Muscle of leg (tissue), 16 donors: ENCODE measurements at places on chromosomes 4 and X.

- DNase-seq, result no peak
Observed at GRCh38 chr4:120299631-120300030, 233.0 kb upstream of the MAD2L1 start.

GRCh38 chrX:69232945-69233344 is 67.7 kb upstream of the PJA1 start:
- no peak for DNase-seq

DNA sequence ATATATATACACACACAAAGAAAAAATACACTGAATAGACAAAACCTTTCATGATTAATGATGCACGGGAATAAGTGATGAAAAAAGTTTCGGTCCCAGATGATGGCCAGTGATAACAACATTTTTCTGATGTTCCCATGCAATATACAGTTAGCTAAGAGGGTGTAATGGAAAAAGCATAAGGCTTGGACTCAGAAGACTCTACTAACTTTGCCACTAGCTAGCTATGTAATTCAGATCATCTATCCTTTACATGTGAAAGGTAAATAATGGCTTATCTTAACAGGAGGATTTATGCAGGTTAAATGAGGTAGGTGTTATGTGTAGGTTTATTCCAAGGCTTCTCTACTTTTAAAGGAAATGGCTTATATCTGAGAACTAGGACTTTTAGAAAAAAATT is 4.3 kb downstream of the RPS3A start:
- DNase-seq, result no peak

DNA sequence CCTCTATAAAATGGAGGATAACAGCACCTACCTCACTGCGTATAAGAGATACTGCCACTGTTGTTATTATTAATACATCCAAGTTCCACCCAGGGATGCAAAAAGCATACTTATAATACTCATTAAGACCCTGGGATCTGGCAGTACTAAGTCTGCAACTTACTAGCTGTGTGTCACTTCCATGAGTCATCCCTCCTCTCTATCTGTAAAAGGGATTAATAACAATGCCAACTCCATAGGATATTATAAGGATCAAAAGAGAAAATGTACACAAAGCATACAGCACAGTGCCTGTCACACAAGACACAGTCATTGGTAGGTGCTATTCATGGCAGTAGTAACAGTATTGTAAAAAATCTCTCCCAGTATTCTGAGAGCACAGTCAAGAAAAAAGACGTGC is 216.7 kb downstream of the HS6ST2 start:
- no peak for DNase-seq

DNA sequence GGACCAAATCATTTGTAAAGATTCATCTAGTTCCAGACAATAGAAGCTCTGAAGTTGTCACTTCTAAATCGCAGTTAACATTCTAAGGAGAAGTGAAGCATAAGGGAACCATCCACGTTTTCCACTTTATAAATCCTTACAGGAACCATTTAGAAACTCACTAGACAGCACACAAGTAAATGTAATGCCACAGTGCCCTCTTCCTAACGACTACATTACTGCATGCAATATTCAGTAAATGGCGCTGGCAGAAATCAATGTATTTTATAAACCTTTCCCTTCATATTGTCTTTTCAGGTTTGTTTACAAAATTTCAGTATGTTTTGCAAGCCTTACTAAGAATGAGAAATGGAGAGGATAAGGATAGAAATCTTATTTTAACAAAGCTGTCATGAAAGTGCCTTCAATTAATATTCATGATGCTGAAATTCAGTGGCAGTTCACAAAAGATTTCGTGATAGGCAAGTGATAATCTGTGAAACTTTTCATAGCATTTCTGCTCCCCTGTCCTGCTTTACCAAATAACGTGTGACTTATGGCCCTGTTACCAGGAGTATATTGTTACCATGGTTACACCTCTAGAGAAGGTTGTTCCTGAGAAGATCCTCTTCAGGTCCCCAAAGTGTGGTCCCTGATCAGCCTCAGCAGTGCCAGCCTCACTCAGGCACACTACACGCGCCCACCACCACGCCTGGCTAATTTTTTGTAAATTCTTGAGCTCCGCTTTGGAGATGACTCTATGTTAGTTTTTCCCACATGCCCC is 54.2 kb downstream of the TMA16 start:
- peak; percentile 61 for DNase-seq

DNA sequence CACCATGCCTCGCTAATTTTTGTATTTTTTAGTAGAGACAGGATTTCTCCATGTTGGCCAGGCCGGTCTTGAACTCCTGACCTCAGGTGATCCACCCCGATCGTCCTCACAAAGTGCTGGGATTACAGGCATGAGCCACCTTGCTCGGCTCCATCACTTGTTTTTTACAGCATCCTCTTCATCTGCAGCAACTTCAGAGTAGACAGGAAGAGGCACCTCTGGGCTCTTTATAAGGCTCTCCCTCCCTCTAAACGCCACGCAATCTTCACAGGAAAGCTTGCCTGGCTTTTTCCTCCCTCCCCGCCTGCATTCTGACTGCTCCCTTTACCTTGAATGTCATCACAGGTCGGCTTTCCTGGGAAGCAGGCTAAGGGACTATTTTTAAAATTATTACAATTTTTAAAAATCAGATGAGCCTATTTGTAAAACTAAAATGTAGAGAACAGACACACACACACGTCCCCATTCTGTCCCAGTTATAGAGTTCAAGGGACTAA is 111.5 kb upstream of the LDB2 start:
- no peak for DNase-seq

DNA sequence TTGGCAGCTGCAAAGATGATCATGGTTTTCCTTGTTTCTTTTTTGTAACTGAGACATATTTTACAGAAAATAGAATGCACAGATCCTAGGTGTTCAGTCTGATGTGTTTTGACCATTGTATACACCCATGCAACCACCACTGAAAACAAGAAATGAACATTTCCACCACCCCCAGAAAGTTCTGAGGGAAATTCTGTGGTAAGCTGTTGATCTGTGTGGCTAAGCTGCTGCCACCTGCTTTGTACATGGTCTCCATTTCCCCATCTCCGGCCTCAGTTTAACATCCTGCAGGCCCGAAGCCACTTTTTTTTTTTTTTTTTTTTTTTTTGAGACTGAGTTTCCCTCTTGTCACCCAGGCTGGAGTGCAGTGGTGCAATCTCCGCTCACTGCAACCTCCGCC is 65.3 kb downstream of the NYX start:
- no peak for DNase-seq

GRCh38 chrX:65821721-65822496 is 154.5 kb downstream of the MSN start:
- peak; percentile 4 for DNase-seq

GRCh38 chr4:99860521-99860920 is 33.7 kb downstream of the LAMTOR3 start:
- no peak for DNase-seq

DNA sequence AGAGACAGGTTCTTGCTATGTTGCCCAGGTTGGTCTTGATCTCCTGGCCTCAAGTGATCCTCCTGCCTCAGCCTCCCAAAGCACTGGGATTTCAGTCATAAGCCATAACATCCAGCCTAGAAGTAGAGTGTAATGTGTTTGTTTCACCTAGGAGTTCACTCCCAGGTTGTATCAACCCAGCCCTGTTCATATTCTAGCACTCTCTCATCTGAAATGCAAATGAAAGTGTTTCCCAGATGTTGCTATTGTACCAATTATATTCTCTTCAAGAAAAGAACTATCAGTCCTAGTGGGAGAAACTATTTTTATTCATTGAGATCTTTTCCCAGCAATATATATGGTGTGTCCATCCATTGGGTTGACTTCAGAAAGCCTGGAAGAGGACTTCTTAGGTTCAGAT is 72.6 kb downstream of the USP38 start:
- no peak for DNase-seq

GRCh38 chr4:19583827-19584569 is 667.7 kb upstream of the SLIT2 start:
- DNase-seq, result no peak

DNA sequence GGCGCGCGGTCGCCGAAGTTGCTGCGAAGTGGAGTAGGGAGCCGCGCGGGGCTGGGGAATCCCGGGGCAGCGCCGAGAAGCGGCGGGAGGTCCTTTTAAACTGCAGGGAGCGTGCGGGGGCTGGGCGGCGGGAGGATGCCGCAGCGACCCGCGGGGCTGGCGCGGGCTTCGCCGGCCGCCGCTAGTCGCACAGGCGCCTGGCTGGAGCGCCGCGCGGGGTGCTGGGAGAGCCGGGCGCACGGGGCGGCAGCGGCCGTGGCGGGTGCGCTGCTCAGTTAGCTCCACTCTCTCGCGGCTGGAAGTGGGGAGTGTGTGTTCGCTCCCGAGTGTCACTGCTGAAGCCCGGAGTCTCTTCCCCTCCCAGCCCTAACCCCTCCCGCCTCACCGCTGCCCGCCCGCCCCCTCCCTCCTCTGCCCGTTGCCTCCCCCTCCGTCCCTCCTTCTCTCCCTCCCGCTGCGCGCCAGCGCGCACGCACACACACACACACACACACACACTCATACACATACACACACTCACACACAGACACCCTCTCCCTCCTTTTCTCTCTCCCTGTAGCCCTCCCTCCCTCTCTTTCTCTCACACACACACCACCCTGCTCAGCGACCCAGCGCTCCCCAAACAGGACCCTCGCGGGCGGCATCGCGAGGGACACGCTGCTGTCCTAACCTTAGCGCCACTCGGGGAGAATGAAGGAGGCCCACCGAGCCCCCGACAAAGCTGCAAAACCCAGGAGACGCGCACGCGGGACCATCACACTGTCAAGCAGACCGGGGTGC is at the start of gene NDNF:
TSS of gene NDNF (minus strand) at position 312 of the 780 bp plus-strand sequence. CDS start 26,698 bp downstream, outside the sequence.
- peak; percentile 86 for DNase-seq

GRCh38 chr4:178387756-178388155 is 945.5 kb upstream of the AGA start:
- DNase-seq, result peak; percentile 11

DNA sequence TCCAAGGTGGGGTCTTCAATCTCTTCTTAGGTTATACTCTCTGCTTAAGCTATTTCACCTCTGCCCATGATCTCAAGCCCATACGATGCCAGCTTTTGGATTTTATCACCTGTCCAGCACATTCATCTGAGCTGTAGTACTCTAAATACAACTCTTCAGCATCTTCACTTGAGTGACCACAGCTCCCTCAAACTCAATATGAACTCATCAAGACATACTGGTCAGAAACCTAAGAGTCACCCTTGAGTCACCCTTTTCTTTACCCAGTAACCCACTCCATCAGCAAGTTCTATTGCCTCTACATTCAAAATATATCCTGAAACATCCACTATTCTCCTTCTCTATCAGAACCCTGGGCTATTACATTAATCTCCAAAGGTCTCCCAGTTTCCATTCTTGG is 69.4 kb downstream of the DCHS2 start:
- no peak for DNase-seq

DNA sequence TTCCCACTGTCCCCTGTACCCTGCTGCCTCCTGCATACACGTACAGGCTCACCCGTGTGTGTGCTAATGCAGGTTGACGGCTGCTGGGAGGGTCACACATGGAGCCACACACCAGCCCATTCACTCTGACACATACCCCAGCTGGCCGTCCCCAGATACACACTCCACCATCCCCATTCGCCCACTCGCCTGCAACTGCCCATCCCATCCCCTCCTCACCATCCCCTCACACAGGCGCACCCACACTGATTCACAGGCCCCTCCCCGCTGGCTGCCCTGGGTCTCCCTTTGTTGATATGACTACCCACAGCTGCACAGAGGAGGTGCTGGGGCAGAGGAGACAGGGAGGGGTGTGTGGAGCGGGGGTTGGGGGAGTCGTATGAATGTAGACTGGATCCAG is 25.7 kb downstream of the PJA1 start:
- DNase-seq, result no peak

- DNase-seq, result peak; percentile 88
Observed at GRCh38 chrX:116172976-116173375, 2.4 kb downstream of the AGTR2 start.

DNA sequence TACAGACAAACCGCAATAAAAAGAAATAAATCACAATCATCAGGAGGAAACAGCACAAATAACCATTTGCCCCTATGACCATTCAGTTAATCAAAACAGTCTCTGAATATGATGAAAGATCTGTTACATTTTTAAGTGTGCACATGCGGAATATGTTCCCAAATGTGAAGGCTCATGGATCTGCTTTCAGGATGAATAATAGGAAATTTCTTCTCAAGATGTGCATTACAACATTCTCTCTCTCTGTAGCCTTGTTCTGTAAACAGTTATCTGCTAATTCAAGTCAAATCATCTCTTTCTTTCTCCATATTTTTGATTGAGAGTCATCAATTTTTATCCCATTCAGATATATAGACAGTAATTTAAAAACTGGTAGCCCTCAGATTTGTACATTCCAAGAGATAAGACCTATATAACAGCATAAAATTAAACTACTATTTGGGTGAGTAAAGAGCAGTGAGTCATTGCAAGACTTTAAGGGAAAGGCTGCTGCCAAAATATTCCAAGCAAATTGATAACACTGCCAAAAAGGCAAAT is 433.9 kb upstream of the ATOH1 start:
- peak; percentile 72 for DNase-seq

- no peak for DNase-seq
Observed at GRCh38 chrX:74250574-74250973, 53.4 kb upstream of the ZCCHC13 start.

- peak; percentile 25 for DNase-seq
Observed at GRCh38 chrX:39652336-39652735, 445.4 kb downstream of the BCOR start.

- DNase-seq, result no peak
Observed at GRCh38 chr4:17068392-17068791, 169.9 kb upstream of the LDB2 start.

GRCh38 chr4:173170182-173170778 is 1.7 kb downstream of the GALNT7 start:
- no peak for DNase-seq

- no peak for DNase-seq
Observed at GRCh38 chrX:19866626-19867410, 20.6 kb downstream of the SH3KBP1 start.

DNA sequence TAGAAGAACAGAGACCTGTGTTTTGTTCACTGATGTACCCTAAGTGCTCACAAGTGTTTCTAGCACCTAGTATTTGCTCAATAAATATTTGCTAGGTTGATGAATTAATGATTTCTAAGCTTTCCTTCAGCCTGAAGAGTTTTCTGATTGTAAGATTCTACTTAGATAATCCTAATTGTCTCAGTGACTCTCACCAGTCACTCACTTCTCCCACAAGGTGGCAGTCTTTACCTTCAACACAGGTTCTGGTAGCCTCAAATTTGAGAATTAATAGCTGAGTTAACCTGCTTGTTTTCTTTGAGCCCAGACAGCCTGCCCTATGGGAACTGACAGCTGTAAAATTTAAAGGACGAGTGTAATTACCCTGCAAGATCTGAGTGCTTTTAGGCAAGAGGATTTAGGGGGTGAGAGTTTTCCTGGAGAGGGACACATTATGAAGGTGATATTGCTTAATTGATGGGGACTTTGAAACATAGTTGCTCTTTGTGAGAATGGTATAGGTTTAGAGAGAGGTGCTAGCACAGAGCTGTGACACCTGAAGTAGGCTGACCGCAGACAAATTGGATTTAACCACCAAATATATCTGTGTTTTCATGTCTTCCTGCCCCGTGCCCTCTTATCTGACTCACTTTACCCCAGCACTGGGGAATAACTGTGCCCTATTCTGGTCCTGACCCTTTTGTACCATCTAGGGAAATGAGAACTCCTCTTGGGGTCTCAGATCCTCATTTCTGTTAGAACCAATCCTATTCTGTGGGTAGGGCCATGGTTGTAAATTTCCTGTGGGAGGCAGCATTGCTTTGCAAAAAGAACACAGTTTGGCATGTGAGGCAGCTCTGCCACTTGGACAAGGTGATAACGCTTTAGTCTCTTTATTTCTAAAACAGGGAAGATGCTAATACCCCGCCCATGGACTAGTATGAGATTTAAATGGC is 27.7 kb downstream of the CD38 start:
- DNase-seq, result peak; percentile 73
